ENCODE measurements at places on chromosomes 13 and 19.
A peak's percentile ranks its signal among the peaks of the same experiment; 100 is the strongest.

DNA sequence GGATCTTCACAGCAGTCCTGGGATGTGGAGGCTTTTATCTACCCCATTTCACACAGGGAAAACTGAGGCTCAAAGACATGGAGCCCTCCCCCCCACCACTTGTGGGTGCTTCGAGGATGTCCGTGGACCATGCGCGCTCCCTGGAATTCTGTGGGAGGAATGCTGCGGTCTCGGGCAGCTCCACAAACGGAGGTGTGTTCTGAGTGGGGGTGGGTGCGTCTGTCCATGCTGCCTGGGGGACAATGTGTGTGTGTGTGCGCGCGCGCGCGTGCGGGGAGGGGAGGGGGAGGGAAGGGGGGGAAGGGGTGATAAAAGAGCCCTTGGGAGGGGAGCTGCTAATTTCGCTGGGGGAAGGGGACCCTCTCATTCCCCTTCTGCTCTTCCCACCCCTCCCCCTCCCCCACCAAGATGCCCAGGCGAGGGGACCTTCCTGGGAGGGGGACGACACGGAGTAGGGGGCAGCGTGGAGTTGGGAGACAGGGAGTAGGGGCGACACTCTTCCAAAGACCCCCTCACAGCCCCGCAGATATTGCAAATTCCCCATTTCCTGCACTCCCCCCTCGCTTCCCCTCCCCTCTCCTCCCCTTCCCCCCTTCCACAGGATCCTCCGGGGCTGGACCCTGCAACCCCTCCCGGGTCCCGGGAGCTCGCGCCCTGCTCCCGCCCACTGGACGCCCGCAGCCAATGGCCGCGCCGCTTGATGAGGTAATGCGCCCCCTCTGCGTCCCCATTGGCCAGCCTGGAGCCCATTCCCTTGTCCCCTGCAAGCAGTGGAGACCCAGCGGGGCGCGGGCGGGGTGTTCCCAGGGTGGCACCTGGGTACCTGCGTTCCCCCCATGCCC lies 18.9 kb upstream of the ZNRF4 start:
- DNase-seq, result peak; percentile 45

- peak; percentile 91 for DNase-seq
These were observed 41.9 kb upstream of the POSTN start for GRCh38 chr13:37640499-37640898.

DNA sequence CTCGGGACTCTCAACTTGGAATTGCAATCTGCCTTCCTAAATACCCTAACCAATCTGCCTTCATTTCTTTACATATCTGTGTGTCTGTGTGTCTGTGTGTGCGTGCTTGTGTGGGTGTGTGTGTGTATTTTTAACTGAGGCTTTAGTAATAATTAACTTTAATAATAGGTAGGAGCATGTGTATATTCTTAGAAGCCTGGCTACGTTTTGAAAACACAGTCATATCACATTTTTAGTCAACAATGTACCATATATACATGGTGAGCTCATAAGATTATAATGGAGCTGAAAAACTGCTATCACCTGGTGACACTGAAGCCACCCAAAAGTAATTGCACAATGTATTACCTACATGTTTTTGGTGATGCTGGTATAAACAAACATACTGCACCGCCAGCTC lies 65.4 kb upstream of the ATXN8OS start:
- no peak for DNase-seq

GRCh38 chr13:21813110-21813509 lies 142.2 kb downstream of the FGF9 start:
- no peak for DNase-seq

DNA sequence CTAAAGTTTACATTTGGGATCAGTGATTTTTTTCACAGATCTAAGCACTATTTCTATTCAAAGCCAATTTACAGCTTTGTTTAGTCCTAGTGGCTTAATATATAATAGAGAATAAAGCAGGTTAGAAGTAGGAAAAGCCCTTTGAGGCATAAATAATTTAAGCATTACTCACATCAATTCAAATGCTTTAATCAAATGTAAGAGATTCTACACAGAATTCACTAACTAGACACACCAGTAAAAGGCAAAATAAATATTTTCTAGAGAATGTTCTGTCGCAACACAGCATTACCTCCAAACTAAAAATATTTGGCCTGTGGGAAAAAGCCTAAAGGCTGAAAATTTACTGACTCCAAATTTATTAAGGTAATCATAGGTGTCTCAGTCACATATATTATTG lies 31.3 kb downstream of the KCTD12 start:
- no peak for DNase-seq

DNA sequence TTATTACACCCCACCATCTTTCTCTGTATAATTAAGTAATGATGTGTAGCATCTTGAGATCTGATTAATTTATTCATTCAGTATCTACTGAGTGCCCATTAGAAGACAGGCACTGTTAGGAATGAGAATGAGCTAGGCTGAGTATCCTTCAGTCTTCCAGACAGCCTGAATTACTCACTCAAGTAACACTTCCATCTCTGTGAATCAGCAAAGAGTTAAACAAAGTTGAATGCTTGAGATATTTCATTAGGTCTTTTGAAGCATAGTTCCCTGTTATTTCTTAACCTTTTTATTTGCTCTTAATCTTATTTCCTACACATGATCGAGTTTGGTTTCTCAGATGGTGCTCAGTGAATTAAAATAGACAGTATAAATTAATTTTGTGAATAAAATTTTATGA lies 413.7 kb downstream of the DCT start:
- DNase-seq, result peak; percentile 5

DNA sequence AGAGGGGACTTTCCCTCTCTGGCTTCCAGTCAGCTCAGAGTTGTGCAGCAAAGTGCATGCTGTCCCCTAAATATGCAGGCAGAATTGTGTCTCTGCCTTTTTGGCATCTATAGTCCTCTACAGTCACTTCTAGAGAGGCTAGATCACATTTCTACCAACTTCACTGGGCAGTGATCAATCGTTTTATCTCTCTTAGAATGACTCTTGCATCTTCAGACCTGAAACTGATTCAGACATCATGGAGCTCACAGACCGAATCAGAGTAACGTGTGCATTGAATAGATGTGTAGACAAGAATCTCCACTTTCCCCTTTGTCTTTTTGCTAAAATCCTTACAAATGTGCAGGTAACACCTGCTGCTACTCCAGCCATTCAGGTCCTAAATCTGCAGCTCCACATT lies 6.2 kb downstream of the ZNF253 start:
- DNase-seq, result no peak
